A549 treated with ZK216348 at 1 μM for 4 hours (cell line): ENCODE measurements at places on chromosomes 7 and 10. TPM values are rescaled to one million over a fixed set of nuclear protein-coding genes. Genes with fewer than 3 reads are reported as not detected.

PDE6C gene
- total RNA-seq: not detected in 5 replicates

OR6V1 gene
- total RNA-seq: not detected in 5 replicates

TMEM130 gene
- total RNA-seq: 0.31 to 1.0 TPM (median 0.49 TPM) in 5 replicates

NKX2-3 gene
- total RNA-seq: not detected in 5 replicates

FUOM gene
- total RNA-seq: 9.9 to 16.2 TPM (median 11.9 TPM) in 5 replicates
